Muscle of back (tissue), 13 donors: ENCODE measurements at places on chromosomes 11 and 22. TPM values are rescaled to one million over a fixed set of nuclear protein-coding genes. Genes with fewer than 3 reads are reported as not detected.

DNA sequence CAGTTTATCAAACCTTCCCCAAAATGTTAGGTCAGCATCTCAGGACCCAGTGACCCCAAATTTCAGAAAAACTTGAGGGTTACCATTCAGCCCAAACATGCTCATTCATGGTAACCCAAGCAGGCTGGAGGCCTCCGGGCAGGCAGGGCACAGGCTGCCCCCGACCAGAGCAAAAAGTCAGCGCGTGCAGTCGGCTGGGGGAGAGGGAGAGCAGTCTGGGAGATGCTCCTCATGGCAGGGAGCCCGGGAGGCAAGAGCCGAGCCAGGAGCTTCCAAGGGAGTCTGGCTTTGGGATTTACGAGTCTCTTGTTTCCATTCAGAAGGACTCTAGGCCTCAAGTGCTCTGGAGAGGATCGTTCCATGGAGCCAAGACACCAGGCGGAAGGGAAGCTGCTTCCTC lies 45.7 kb downstream of the RPUSD4 start:
- DNase-seq = no peak

CD6 gene
- 1.2 TPM for polyA plus RNA-seq

OOSP4A gene
- polyA plus RNA-seq = not detected

- DNase-seq = no peak
These were observed 87.1 kb downstream of the PRR5L start for GRCh38 chr11:36383195-36383594.
